ENCODE measurements at places on chromosomes 12 and 14. TPM values are rescaled to one million over a fixed set of nuclear protein-coding genes. Genes with fewer than 3 reads are reported as not detected.
A peak's percentile ranks its signal among the peaks of the same experiment; 100 is the strongest.

DNA sequence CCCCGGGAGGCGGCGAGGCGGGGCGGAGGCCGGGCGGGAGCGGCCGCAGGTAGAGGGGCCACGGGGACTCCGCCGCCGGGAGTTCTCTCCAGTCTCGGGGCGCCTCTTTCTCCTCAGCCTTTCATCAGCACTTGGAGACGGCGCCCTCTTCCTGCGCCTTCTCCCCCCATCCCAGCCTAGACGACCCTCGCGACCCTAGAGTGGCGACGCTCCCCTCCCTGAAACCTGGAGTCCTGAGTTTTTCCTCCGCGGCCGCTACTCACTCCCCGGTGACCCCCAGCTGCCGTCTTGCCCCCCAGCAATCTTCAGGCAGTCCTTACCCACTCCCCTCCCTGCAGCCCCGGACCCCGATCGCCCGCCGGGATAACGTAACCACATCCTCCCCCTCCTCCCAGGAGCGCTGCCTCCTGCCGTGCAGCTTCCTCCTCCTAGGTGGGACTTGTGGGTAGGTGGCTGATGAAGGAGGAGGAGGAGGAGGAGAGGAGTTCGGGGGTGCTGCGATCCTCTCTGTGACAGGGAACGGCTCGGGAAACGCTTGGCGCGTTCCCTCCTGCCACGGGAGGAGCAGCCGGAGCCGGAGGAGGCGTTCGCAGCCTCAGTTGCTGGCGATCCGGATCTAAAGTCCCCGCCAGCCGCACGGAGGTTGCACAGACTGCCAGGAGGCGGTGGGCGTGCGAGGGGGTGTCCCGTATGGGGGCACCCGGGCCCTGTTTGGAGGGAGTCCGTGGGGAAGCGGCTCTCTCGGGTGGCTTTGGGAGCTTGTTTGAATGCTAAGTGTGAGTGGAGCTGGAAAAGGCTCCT lies 891 bp downstream of the PLEKHA5 start:
- no peaks in the 10 kb centered on the region for H3K4me1 ChIP-seq
- no peaks in the 10 kb centered on the region for H3K36me3 ChIP-seq
- DNase-seq: peak; percentile 54
- H3K27ac ChIP-seq: peak overlapping the region; percentile 92

- H3K4me1 ChIP-seq: no peaks in the 10 kb centered on the region
- no peak overlapping the region for H3K27ac ChIP-seq
- DNase-seq: no peak
- H3K4me3 ChIP-seq: no peak overlapping the region
Measured at GRCh38 chr14:61872452-61872851, 110.2 kb downstream of the SNAPC1 start.

SFSWAP gene
- 34.9 TPM for total RNA-seq

DNA sequence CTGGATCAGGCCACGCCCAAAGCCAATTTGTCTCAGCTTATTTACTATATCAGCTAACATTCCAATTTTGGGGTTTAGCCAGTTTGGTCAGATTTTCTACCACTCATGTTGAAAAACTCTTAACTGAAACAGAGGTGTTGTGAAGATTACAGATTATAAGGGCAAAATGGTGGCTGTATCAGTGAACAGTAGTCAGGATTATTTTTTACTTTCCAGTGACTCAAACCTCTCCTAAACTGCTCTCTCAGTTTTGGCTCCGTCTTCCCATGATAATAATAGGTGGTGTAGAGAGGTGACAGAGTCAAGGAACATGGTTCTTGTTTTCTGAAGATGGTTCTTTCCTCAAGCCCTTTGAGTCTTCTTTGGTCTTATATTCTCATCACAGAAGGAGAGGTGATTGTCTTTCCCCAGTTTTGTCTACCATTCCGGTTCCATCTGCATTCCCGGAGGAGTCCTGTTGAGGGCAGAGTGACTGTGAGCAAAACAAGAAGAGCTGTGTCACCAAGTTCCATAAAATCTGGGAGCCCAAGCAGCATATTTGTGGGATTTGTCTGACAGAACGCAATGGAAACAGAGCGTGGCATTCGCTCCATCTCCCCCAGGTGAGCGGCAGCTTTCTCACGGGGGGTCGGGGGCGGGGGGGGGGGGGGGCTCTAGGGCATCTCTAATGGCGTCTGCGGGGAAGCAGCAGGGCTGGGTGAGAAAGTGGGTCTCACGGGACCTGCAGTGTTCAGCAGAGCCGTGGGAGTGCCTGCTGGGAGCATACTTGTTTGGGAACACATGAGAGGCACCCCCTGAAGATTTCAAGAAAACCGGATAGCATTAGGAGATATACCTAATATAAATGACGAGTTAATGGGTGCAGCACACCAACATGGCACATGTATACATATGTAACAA lies 59.1 kb downstream of the TBC1D30 start:
- no peak overlapping the region for H3K4me3 ChIP-seq
- H3K4me1 ChIP-seq: no peaks in the 10 kb centered on the region
- H3K36me3 ChIP-seq: no peaks in the 10 kb centered on the region

GPR65 gene
- 1.1 TPM for total RNA-seq
